ENCODE measurements at places on chromosomes 3 and 15.

- no peaks in the 10 kb centered on the region for H3K4me1 ChIP-seq
- peaks cover 17% of the 10 kb centered on the region for H3K36me3 ChIP-seq
- H3K4me3 ChIP-seq = no peak overlapping the region
- no peaks in the 10 kb centered on the region for H3K27me3 ChIP-seq
- H3K27ac ChIP-seq = no peak overlapping the region
- no peak for DNase-seq
Measured at GRCh38 chr3:125005676-125006075, 50.1 kb downstream of the HEG1 start.

GRCh38 chr15:25508369-25509002 is 69.7 kb upstream of the UBE3A start:
- no peaks in the 10 kb centered on the region for H3K36me3 ChIP-seq
- no peak for DNase-seq
- no peak overlapping the region for H3K4me3 ChIP-seq
- H3K27ac ChIP-seq = no peak overlapping the region
- no peaks in the 10 kb centered on the region for H3K27me3 ChIP-seq
- H3K4me1 ChIP-seq = peaks cover 14% of the 10 kb centered on the region

- no peak overlapping the region for H3K4me3 ChIP-seq
- peaks cover 32% of the 10 kb centered on the region for H3K36me3 ChIP-seq
- H3K27me3 ChIP-seq = no peaks in the 10 kb centered on the region
- H3K4me1 ChIP-seq = peaks cover 3% of the 10 kb centered on the region
Measured at GRCh38 chr3:16329826-16330129, 64.8 kb downstream of the OXNAD1 start.

DNA sequence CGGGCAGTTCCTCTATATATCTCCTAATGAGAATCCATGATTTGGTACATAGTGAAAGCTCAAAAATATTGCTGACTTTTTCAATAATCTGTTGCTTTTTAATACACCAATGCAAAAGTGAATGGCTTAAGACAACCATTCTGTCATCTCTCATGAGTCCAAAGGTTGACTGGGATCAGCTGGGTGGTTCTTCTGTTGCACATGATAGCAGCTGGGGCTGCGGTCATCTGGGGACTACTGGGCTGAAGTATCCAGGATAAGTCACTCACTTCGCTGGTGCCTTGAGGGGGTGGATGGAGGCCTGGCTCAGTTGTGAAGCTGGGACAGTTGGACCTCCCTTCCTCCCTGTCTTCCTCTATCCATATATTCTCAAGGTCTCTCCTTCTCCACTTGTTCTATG is 53.7 kb downstream of the NOX5 start:
- H3K27me3 ChIP-seq = no peaks in the 10 kb centered on the region
- H3K4me3 ChIP-seq = no peak overlapping the region

DNA sequence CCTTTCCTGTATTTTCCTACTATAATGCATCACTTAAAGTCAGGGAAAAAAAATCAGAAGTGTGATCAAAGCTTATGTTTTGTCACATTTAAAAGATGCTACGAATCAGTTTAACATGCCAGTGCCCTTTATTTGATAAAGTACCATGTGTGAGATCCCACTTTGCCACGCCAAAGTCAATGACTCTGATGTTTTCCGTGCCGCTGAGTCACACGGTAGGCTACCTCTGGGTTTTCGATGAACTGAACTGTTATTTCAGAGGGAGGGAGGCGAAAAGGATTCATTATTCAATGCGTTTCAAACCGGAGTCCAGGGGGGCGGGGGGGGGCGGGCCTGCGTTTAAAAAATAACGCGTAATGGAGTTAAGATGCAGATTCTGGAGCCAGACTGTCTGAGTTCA is 203.0 kb downstream of the ABHD5 start:
- peaks cover 6% of the 10 kb centered on the region for H3K4me1 ChIP-seq
- no peak overlapping the region for H3K27ac ChIP-seq

DNA sequence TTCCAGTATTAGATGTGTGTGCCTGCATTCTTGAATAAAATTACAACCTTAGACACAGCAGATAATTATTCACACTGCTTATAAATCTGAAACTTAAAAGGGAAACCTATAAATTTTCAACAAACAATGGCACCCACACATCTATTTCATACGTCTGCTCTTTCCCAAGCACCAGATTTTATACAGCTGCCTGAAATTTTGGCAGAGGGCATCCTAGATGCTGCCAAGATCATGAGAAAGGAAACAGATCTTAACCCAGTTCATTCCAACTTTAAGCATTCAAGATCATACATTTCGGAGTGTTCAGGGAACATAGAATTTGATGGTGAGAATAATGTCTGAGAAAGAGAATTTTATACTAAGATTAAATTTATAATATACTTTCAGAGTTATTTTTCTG is 53.1 kb downstream of the CLDN1 start:
- no peak overlapping the region for H3K4me3 ChIP-seq
- H3K36me3 ChIP-seq = no peaks in the 10 kb centered on the region
- no peak overlapping the region for H3K27ac ChIP-seq
- DNase-seq = no peak
- no peaks in the 10 kb centered on the region for H3K4me1 ChIP-seq
- H3K27me3 ChIP-seq = no peaks in the 10 kb centered on the region

- peaks cover 64% of the 10 kb centered on the region for H3K36me3 ChIP-seq
- no peaks in the 10 kb centered on the region for H3K4me1 ChIP-seq
- no peak for DNase-seq
- no peaks in the 10 kb centered on the region for H3K27me3 ChIP-seq
Measured at GRCh38 chr3:177039490-177040274, 157.6 kb downstream of the TBL1XR1 start.

- peaks cover 10% of the 10 kb centered on the region for H3K36me3 ChIP-seq
- peaks cover 18% of the 10 kb centered on the region for H3K4me1 ChIP-seq
- no peak overlapping the region for H3K27ac ChIP-seq
- H3K4me3 ChIP-seq = no peak overlapping the region
- H3K27me3 ChIP-seq = no peaks in the 10 kb centered on the region
Measured at GRCh38 chr3:124882816-124883747, 4.1 kb downstream of the ITGB5 start.

GRCh38 chr3:37064747-37065146 is 71.4 kb downstream of the MLH1 start:
- H3K4me1 ChIP-seq = no peaks in the 10 kb centered on the region
- no peak overlapping the region for H3K27ac ChIP-seq
- DNase-seq = no peak
- no peaks in the 10 kb centered on the region for H3K27me3 ChIP-seq

DNA sequence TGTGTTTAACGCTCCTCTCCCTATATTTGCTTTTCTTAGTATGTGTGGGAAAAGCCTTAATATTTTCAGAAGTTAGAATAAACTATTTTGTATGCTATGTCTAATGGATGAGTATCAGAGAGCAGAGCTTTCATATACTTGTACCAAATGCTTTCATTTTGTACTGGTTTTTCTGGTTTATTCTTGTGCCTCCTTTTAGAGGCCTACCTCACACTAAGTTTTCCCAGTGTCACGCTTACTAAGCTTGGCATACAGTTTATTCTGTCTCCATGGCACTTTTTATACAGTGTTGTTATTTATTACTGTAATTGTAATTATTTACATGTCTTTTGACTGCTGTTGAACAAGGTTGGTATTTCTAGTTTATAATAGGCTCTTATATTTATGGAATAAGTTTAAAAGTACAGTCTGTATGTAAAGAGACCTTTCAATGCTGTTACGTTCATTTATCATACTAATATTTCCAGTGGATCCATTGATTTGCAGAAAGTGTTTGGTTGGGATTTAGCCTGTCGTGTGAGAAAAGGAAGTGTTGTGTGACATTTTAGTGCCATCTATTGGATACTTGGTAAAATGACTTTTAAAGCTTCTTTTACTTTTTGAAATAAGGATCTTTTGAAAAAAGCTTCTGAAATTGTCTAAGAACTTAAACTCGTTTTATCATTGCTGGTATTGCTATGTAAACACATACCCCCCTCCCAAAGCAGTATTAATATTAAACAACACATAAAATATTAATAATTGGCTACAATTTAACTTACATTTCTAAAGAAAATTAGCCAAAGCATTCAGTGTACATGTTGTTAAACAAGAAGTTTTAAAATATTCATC is 5.2 kb upstream of the EBLN2 start:
- H3K36me3 ChIP-seq = peaks cover 21% of the 10 kb centered on the region
- no peaks in the 10 kb centered on the region for H3K4me1 ChIP-seq
- no peak overlapping the region for H3K4me3 ChIP-seq
- no peak overlapping the region for H3K27ac ChIP-seq
- no peaks in the 10 kb centered on the region for H3K27me3 ChIP-seq
- no peak for DNase-seq

- peak; percentile 85 for DNase-seq
- H3K27me3 ChIP-seq = peaks cover 10% of the 10 kb centered on the region
- no peaks in the 10 kb centered on the region for H3K4me1 ChIP-seq
- H3K27ac ChIP-seq = no peak within 1 kb of the TSS
Measured at GRCh38 chr3:170585937-170586310, at the start of gene SLC7A14. SLC7A14 (minus strand) TSS chr3:170586075; CDS start chr3:170526936, 59,139 bp downstream.

DNA sequence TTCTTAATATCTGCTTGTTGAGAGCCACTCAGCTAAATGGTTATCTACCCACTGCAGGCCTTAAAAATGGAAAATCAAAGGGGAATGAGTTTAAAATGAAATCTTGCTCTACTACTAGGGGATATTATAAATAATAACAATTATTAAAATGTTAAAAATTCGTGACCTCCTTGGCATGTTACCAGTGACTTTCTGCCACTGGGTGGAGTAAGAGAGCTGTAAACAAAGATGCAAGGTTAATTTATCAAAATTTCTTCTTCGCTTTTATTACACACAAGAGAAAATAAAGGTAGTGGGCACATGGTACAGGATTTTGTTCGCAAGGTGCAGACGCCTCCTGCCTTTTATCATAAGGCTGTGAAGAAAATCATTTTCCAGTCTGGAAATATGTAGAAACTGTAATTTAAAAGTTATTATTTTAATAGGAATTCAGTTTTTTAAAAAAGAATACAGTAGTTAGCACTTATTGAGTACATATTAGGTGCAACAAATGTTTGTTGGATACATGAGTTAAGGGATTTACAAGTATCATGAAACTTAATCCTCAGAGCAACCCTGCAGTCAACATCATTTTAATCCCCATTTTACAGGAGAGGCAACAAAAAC is 272.6 kb downstream of the SUCLG2 start:
- H3K4me3 ChIP-seq = no peak overlapping the region
- no peaks in the 10 kb centered on the region for H3K27me3 ChIP-seq
- no peaks in the 10 kb centered on the region for H3K4me1 ChIP-seq
- no peak for DNase-seq
- peaks cover 2% of the 10 kb centered on the region for H3K36me3 ChIP-seq

DNA sequence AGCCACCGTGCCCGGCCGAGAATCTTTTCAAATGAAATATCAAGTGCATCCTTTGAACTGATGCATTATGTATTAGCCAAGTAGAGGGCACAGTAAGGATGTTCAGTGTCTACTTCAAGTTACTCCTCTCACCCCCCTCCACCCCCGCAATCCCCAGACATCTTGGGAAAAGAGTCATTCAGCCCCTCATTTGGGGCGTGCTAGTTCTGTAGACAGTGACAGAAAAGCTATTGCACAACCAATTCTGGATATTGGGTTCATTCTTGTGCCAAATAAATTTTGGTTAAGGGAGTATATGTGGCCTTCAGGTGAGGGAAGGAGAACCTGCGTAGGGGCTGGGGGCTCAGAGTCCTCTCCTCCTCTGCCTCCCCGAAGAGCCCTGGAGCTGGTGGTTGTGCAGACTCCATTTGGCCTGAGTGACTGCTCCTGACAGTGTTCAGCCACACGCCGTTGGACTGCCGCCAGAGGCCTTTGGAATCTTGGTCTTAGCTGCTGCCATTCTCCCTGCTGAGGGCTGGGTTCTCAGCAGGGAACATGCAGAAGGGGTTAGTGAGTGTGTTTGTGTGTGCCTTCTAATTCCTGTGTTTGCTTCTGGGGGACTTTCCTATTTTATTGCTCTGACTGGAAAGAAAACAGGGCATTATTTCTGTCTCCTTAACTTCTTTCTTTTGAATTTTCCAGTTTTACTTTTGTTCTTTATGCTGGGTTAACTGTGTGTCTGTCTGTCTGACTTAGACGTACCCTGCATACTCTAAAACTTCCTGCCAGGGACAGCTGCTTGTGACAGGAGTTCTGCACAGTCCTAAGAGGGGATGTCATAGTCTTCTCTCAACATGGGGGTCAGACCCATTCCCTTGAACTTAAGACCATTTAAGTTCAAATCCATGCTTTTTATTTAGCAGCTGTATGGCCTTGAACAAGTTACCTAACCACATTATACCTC is 21.0 kb downstream of the RARB start:
- no peak overlapping the region for H3K27ac ChIP-seq
- H3K36me3 ChIP-seq = no peaks in the 10 kb centered on the region
- H3K4me1 ChIP-seq = peaks cover 6% of the 10 kb centered on the region

- DNase-seq = no peak
- no peaks in the 10 kb centered on the region for H3K27me3 ChIP-seq
- H3K4me3 ChIP-seq = no peak overlapping the region
- H3K36me3 ChIP-seq = peaks cover 7% of the 10 kb centered on the region
Measured at GRCh38 chr3:186882150-186882524, 39.6 kb downstream of the ADIPOQ start.

DNA sequence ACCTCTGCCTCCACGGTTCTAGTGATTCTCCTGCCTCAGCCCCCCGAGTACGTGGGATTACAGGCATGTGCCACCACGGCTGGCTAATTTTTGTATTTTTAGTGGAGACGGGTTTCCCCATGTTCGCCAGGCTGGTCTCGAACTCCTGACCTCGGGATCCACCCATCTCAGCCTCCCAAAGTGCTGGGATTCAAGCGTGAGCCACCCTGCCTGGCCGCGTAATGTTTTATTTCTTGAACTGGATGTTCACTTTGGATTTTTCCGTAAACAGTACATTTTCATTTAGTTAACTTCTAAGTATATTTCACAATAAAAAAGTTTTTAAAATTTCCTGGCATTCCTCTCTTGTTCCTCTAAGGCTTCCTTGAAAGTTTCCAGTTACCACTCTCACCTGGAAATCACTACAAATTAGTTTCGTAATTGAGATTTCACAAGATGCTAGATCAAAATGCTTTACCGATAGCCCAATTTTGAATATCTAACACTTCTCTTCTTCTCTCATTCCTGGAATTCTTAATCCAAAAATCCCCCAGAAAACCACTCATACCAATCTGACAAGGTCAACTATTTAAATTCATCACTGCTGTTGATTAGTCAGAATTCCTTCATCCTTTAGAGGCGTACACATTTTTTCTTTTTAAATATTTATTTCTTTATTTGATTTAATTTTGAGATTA is 44.7 kb upstream of the INO80 start:
- no peaks in the 10 kb centered on the region for H3K36me3 ChIP-seq
- no peak for DNase-seq
- H3K4me3 ChIP-seq = no peak overlapping the region
- no peak overlapping the region for H3K27ac ChIP-seq

- no peak overlapping the region for H3K4me3 ChIP-seq
- H3K4me1 ChIP-seq = no peaks in the 10 kb centered on the region
- no peaks in the 10 kb centered on the region for H3K27me3 ChIP-seq
Measured at GRCh38 chr15:101128221-101129015, 123.4 kb downstream of the CHSY1 start.

GRCh38 chr3:13371100-13372075 is 48.7 kb downstream of the NUP210 start:
- DNase-seq = no peak
- no peaks in the 10 kb centered on the region for H3K27me3 ChIP-seq
- H3K27ac ChIP-seq = no peak overlapping the region
- no peak overlapping the region for H3K4me3 ChIP-seq
- no peaks in the 10 kb centered on the region for H3K4me1 ChIP-seq

- no peaks in the 10 kb centered on the region for H3K4me1 ChIP-seq
- H3K36me3 ChIP-seq = peaks cover 4% of the 10 kb centered on the region
- DNase-seq = peak; percentile 91
Measured at GRCh38 chr3:141460097-141460704, 26.6 kb upstream of the RASA2 start.

GRCh38 chr15:49189631-49190030 is 19.6 kb downstream of the GALK2 start:
- H3K4me1 ChIP-seq = no peaks in the 10 kb centered on the region
- no peak overlapping the region for H3K27ac ChIP-seq
- H3K4me3 ChIP-seq = no peak overlapping the region
- DNase-seq = no peak
- no peaks in the 10 kb centered on the region for H3K27me3 ChIP-seq

- DNase-seq = peak; percentile 37
- peaks cover 17% of the 10 kb centered on the region for H3K36me3 ChIP-seq
- no peaks in the 10 kb centered on the region for H3K27me3 ChIP-seq
Measured at GRCh38 chr15:42996871-42997270, 76.3 kb upstream of the TTBK2 start.

Data from H9 (cell line).